ENCODE measurements at places on chromosomes 1 and 21.

DNA sequence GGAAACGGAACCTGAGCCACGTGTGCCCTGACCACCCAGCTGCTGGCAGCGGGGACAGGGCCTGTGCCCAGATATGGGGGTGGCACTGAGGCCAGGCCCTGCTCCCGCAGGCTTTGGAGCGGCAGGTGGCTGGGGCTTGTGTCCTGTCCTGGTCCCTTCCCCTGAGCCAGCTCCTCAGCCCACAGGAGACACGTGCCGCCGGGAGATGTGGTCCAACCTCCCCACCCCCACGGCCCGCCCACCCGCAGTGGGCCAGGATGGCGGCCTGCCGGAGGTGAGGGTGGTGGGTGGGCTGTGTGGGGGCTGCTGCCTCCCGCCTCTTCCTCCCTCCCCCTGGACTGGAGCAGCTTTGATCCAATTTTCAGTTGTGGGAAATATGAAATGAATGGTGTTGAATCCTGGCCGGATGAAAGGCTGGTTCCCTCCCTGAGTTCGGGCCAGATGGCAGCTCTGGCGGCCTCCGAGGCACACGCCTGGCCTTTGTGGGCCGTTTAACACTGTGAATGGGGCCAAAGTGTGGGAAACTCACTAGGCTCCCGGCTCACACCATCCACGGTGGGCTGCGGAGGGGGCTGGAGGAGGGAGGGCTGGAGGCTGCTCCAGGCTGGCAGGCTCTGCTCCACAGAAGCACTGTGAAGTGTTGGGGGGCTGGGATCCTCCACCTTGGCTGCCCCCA lies 2.6 kb upstream of the HES5 start:
- DNase-seq = no peak

- no peak for DNase-seq
These were observed 2.1 kb upstream of the PAX7 start for GRCh38 chr1:18628511-18628910.

- DNase-seq = no peak
These were observed 36.9 kb upstream of the DISP1 start for GRCh38 chr1:222777977-222778376.

GRCh38 chr1:184811439-184812111 lies 56.9 kb upstream of the EDEM3 start:
- no peak for DNase-seq

DNA sequence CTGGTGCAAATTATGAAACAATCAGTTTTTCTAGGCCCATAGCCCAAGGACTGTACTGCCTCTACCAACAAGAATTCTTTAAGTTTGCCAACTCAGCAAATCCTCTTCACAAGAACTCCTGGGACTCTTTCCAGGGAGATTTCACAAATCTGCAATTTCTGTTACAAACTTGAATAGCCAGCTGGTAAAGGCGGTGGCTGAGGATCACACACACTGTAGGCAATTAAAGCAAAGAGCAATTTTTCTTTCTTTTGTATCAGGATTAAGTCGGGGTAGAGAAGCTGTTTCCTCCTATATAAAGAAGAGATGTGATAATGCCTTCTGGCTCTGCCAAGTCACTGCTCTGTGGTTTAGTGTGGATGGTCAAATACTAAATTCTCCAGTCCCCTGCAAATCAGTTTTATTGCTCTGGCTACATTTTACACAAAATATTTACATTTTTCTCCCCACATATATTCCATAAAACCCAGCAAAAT lies 1.7 kb downstream of the ALDH9A1 start:
- no peak for DNase-seq

DNA sequence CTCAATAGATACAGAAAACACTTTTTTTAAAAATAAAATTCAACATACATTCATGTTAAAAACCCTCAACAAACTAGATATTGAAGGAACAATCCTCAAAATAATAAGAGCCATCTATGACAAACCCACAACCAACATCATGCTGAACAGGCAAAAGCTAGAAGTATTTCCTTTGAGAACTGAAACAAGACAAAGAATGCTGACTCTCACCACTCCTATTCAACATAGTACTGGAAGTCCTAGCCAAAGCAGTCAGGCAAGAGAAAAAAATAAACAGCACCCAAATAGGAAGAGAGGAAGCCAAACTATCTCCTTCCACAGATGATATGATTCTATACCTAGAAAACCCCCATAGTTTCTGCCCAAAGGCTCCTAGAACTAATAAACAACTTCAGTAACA lies 46.2 kb upstream of the IVNS1ABP start:
- DNase-seq = no peak

GRCh38 chr1:92851729-92852128 lies 19.9 kb downstream of the RPL5 start:
- DNase-seq = no peak

All from activated CD8-positive, alpha-beta memory T cell treated with anti-CD3 and anti-CD28 coated beads for 1 hour (primary cell).